ENCODE measurements at places on chromosomes 4 and X.

GRCh38 chrX:124902953-124903352 is 416.7 kb upstream of the TEX13C start:
- no peak for DNase-seq

- no peak for DNase-seq
Observed at GRCh38 chrX:31508338-31508737, 436.5 kb upstream of the FTHL17 start.

DNA sequence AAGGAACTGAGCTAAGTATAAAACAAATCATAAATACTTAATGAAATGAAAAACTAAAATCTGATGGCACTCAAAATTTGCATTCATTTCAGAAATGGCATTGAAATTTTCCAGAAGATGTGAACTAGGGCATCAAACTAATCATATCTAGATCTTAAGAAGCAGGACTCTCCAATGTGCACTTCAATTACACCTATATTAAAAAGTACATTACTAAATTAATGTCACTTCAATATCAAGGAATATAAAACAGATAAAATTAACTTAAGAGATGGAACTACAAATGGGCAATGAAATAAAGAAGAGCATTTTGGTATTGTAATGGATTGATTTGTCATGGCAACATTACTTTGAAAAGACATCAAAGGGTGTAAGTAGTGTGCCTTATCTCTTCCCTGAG is 20.3 kb downstream of the NPY2R start:
- DNase-seq = no peak

DNA sequence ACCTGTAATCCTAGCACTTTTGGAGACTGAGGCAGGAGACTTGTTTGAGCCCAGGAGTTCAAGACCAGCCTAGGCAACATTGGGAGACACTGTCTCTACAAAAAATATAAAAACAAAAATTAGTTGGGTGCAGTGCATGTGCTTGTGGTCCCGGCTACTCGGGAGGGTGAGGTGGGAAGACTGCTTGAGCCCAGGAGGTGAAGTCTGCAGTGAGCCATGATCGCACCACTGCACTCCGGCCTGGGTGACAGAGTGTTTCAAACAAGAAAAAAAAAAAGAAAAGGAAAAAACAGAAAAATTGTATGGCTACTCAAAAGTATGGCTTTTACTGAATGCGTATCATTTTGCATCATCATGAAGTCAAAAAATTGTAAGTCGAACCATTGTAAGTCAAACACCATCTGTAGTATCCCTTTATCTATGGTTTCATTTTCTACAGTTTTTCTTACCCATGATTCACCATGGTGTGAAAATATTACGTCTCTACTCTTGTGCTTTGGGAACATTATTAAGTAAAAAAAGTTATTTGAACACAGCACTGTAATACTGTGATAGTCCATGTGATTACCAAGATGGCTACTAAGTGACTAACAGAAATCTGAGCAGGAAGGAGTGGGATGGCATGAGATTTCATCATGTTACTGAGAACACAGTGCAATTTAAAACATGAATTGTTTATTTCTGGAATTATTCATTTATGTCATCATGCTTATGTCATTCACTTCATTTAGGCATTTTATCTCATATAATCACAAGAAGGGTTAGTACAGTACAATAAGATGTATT is 26.5 kb upstream of the MANBA start:
- no peak for DNase-seq

- no peak for DNase-seq
Observed at GRCh38 chr4:15714646-15715435, 12.0 kb downstream of the BST1 start.

GRCh38 chrX:39012621-39013111 is 211.4 kb downstream of the MID1IP1 start:
- DNase-seq = no peak

DNA sequence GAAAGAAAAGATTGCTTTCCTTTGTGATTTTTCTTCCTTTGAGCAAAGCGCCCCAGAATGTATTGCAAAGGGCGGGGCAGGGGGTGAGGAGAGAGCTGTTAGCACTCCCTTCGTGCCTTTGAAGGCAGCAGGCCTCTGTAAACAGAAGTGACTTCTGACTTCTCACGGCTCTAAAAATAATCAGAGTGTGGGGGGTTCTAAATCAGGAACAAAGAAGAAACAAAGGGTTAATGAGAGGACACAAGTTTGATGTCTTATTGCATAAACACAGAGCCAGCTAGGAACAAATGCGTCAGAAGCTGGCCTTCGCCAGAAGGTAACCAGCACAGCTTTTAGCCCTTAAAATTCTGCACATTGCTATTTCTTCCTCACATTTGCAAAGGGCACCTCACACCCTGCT is 626.2 kb downstream of the MID1IP1 start:
- no peak for DNase-seq

- DNase-seq = no peak
Observed at GRCh38 chr4:92864096-92864495, 560.3 kb downstream of the GRID2 start.

DNA sequence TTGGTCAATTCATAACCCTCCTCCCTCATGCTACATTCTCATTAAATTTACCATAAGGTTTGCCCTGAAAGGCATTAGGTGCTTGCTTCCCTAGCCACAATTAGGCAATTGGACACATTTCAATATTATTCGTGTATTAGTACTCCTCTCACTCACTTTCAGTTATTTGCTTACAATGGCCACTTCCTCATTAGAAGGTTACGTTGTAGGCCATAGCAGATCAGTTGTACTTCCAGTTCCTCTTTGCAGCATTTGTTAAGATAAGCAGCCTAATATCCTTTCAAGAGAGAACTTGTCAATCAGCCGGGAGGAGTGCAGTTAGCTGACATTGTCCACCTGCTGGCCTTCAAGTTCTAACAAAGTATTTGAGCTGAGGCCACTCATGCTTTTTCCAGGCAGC is 1017.2 kb downstream of the PCDH7 start:
- DNase-seq = no peak

DNA sequence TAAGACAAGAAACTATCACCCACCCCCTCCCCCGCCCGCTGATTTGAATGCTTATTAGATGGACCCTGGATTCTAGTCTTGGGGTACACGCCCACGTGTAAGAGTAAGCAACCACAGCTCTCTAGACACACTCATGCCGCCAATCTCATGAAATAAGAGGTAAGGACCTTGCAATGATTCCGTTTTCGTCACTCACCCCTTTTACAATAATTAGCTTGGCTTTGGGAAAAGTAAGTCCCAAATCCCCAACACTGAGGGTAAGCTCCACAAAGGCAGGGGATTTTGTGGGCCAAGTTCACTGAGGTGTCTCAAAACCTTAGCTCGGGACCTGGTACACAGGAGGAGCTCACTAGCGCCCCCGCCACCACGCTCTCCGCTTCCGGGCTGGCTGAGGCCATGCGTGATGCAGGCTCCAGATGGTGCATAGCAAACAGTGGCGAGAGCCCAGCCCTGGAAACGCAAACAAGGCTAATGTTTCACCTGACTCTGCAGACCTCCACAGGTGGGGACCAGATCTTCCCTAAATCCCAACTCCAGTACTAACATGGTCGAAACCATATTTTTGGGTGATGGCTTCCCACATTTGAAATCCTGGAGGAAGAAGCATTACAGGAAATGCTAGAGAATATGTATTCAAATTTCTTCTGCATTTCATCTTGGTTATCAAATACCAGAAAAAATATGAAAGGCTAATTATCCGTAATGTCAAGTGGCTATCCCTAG is 4.1 kb downstream of the PLAC8 start:
- peak; percentile 79 for DNase-seq

- DNase-seq = no peak
Observed at GRCh38 chr4:109009909-109010308, 247.1 kb upstream of the ETNPPL start.

DNA sequence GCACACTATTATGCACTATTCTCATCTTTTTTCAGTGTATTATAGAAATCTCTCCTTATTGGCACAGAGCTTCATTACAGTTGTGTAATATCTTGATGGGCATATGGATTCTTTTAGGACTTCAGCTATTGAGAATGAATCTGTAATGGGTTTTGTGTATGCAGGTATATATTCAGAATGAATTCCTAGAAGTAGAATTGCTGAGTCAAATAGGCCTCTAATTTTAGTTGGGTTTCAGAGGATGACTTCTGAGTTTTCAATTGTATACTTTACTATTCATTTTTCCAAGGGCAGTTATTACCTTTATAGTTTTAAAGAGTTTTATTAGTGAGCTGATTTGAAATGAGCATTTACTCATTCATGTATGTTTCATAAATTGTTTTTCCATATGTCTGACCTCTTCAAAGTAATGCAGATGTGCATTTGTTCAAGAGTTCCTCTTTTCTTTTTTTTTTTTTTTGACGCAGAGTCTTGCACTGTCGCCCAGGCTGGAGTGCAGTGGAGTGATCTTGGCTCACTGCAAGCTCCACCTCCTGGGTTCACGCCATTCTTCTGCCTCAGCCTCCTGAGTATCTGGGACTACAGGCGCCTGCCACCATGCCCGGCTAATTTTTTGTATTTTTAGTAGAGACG is 19.5 kb downstream of the CASP6 start:
- DNase-seq = no peak

- DNase-seq = no peak
Observed at GRCh38 chrX:134868771-134869495, 121.9 kb upstream of the SMIM10 start.

- no peak for DNase-seq
Observed at GRCh38 chr4:146232131-146232722, 17.9 kb downstream of the REELD1 start.

DNA sequence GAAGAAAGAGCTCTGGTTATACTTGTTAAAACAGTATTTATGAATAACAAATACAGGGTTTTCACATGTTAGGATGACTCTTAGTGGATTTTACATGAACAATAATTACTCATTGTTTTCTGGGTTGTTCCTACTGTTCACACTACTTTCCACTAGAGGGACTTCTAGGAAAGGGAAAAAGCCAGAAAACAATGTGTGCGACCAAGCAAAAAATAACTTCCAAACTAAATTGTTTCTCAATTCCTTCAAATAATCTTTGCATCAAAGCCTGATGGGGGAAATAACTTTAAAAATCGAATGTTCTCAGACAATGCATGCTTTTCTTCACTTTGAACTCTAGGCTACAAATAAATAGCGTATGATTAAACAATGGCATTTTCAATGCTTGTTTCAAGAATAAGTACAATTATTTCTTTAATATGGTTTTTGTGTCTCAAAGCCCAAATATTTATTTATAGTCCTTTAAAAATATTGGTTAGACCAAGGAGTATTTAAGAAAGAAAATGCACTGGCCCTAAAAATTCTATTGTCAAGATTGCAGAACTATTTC is 72.1 kb upstream of the ETNPPL start:
- DNase-seq = no peak

DNA sequence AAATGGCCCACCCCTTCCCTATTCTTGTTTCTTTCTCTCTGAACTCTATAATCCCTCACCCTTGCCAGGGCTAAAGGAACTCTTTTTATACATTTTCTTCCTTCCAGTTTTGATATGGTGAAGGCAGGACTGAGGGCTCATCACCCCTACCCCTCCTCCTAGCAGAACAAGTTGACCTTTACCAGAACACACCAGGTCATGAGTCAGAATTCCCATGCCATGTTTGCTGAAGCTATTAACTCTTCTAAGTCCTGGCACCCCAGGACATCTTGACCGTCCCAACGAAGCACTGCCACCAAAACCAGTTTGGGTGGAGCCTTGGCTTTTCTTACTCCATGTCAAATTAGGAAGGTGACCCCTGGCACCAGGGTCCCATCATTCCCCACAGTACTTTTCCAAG is 57.5 kb upstream of the DYNLT3 start:
- DNase-seq = no peak

DNA sequence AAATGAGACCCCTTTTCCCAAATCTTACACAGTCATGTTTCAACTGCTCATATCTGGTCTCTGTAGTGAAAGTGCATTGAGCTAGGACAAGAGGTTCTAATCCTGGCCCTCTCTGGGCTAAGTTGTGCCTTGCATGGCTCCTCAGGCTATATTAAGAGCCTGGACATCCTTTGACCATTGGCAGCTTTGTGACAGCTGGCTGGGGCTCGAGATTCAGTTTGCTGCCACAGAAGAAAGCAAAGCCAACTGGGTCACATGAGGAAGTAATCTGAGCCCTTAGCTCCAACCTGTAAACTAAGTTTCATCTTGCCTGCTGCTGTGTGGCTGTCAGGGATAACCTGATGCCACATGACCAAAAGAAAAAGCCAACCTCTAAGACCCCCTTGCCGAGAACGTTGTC is 51.8 kb upstream of the JADE1 start:
- DNase-seq = no peak

DNA sequence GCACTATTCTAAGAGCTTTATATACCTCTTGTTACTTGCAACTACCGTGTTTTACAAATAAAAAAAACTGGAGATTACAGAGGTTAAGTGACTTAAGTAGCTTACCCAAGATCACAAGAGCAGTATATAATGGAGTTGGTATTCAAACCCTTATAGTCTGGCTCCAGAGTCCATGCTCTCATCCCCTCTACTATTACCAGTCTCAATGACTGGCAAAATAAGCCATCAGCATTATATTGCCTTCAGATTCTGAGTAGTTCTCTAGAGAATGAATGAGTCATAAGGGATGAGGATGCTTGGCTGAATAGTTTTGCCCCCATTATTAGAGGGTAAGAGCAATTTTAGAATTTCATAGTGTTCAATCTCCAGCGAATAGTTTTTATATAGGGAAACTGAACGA is 170.1 kb upstream of the ATOH1 start:
- no peak for DNase-seq

DNA sequence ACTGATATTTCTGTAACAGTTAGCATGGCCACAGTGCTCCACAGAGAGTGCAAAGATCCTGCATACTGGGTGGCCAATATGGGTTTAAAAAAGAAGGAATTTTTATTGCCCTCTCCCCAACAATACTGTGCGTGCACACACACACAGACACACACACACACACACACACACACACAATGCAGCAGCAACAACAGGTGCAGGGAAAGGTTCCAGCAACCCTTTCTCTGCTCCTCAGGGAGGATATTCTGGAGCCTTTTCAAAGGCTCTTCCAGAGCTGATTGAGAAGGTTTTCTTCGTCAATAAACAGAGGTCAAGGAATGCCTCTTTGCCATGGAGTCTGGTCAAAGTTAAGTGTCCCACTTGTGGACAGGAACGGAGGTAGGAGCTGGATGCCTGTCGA is 84.8 kb upstream of the ZFP42 start:
- DNase-seq = no peak
